ENCODE measurements at places on chromosomes 4 and X.

- no peak for DNase-seq
These were observed 84.3 kb downstream of the TRAM1L1 start for GRCh38 chr4:117001077-117001476.

DNA sequence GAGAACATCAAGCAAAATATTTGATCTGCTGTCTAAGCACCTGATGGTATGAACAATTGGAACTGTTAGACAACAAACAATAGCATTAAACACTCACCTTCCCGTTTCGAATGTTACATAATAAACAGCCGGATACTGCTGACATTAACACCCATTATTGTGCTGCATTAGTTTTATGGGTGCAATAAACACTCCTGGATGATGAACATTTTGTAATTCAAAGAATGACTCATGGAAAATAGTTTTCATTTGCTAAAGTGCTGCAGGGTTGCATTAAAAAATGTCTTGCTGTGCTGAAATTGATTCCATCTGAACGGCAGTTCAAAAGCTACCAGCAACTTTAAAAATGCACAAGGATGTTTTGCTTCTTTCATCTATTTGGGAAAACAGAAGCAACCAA is 100.8 kb upstream of the SORBS2 start:
- DNase-seq: no peak

GRCh38 chr4:174629265-174629664 is 107.0 kb upstream of the HPGD start:
- no peak for DNase-seq

GRCh38 chr4:102036619-102037376 is 246.3 kb downstream of the BANK1 start:
- no peak for DNase-seq

GRCh38 chrX:122115604-122116003 is 1068.2 kb downstream of the GLUD2 start:
- no peak for DNase-seq

GRCh38 chr4:8328456-8328855 is 58.9 kb downstream of the HTRA3 start:
- DNase-seq: no peak

- no peak for DNase-seq
These were observed 11.6 kb downstream of the THAP6 start for GRCh38 chr4:75525910-75526309.

DNA sequence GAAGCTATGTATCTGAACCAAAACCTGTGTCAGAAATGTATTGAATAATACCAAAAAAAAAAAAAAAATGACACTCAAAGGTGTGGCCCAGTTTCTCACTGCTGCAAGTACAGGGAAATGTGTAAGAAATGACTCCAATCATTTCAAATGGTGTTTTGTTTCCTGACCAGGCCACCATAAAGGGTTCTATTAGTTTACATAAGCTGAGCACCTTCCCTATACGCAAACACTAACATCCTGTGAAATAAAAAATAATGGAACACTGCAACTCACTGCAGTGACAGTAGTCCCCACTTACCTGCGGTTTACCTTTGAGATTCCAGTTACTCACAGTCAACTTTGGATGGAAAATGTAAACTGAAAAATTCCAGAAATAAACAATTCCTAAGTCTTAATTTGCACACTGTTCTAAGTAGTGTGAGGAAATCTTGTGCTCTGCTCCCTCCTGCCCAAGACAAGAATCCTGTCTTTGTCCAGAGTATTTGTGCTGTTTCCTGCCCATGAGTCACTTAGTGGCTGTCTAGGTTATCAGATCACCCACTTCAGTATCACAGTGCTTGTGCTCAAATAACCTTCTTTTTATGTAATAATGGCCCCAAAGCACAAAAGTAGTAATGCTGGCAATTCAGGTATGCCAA is 265.3 kb downstream of the RCHY1 start:
- no peak for DNase-seq

DNA sequence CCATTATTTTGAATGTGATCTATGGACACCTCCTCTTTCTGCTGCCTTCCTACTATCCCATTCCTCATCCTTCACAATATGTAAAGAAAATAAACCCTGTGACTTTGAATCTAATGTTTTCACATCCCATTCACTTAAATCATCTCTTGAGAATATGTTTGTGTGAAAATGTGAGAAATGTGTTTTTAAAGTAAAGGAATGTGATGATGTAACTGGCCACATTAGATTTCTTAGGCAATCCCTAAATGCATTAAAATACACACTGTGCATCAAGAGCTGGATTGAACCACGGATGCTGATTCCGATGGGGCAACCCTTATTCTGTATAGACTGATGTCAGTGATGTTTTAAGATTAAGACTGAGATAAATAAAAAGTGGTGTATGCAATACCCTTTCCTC is 558.9 kb upstream of the TENM3 start:
- DNase-seq: no peak

- no peak for DNase-seq
These were observed 56.8 kb downstream of the PRRG1 start for GRCh38 chrX:37405956-37406355.

DNA sequence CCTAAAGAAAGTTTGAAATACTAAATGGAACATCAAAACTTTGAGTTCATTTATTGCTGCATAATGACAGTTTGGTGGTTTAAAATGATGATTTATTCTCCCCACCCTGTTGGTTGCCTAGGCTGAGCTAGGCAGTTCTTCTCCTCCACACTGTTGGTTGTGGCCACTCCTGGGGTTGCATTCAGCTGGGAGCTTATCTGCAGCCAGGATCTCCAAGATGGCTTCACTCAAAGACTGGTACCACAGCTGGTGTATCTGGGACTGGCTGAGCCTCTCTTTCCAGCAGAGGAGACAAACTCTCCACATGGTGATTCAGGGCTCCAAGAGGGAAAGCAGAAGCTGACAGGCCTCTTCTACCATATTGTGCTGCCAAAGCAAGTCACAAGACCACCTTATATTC is 33.1 kb downstream of the MSL3 start:
- DNase-seq: no peak

GRCh38 chr4:3418029-3418762 is 23.6 kb upstream of the HGFAC start:
- no peak for DNase-seq

DNA sequence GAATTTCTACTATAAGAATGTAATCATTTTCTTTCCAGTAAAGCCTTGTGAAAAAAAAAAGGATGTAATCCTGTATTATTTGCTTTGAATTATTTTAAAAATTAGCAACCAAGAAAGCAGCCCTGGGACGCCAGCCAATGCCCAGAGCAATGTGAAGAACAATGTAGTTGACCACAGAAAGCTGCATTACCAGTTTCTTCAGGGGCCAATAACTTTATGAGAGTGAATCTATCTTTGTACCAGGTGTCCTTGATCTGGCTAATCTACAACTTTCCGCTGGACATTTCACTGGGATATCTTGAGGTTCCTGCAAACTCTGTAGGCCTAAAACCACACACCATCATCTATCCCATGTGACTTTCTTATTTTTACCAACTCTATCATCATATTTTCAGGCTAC is 7.6 kb upstream of the KLHL2 start:
- no peak for DNase-seq

GRCh38 chr4:83535520-83536361 is at the start of gene GPAT3:
Gene GPAT3, plus strand, starts transcription at chr4:83536108. Its CDS starts 515 bp downstream, at chr4:83536623.
- peak; percentile 55 for DNase-seq

- DNase-seq: peak; percentile 58
These were observed 850.4 kb upstream of the FRG1 start for GRCh38 chr4:189090174-189090814.
